ENCODE measurements at places on chromosomes 4 and X.

DNA sequence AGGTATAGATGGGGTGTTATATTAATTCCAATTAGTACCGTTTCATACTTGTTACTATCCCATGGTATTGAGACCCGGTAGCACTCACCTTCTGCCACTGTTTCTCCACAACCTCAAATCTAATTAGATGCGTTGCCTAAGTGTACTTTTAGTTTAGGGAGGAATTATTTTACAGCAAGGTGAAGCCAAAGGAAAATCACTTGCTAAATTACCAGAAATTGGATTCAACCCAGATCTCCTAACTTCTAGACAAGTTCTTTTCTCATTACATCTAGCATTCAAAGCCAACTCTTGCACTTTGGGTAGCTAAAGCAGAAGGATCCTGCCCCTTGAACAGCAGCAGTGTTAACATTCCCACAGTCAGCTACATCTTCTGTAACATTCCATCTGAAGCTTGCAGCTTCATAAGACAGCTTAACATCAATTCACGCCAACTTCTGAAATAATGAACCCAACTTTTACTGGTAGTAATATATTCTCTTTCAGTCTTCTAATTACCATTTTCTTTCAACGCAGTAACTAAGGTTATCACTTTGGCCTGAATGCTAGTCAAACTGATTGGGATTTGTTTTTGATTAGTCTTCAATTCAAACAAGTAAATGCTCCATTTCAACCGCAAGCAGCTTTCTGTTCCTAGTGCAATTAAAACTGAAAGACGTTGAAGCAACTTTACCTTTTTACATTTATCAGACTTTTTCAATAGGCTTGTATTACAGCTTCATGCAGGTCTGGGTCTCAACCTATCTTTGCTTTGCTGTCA, 934 bp upstream of the SEC31A start:
- DNase-seq, result no peak

DNA sequence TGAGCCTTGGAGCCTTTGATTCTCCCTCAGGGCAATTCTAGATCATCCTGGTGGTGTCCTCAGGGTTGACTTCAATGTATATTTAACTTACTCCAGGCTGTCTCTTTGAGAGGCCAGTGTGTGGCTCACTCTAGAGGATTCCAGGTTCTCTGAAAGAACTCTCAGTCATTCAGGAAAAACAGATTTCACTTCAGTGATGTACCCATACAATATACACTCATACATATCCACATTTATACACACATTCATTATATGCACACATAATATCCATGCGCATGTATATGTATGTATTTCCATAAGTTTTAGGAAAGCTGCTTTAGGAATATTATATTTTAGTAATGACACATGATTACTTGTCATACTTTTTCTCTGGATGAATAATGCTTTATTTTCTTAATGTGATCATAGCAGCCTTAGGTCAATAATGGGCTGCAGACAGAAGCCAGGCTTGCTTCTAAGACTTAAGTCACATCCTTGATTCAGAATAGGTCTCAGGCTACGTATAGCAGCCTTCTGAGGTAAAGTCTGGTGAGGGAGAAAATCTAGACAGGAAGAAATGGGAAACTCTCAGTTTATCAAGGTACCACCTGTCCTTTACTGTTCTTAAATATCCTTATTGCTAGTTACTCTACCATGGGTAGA, 397.0 kb downstream of the GPAT3 start:
- DNase-seq, result no peak

- DNase-seq, result no peak
Measured at GRCh38 chr4:51843309-51844152, 578 bp downstream of the DCUN1D4 start.

GRCh38 chr4:174591243-174592021, 69.1 kb upstream of the HPGD start:
- no peak for DNase-seq

DNA sequence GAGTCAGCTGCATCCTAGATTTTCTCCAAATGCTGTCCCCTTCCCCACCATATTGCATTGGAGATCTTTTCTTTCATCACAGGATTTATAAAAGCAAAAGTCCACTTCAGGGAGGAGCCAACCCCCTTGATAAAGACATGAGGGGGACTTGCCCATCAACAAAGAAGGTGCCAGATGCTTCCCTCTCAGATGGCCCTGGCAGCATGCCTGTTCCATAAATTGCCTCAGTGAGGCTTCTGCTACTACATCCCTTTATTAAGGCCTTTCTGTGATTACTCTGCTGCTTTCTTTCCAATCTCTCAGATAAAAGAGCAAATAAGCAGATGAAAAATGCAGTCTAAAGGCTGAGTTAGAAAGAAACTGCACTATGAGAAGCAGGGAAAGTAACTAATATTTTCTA, 511.6 kb downstream of the PACRGL start:
- no peak for DNase-seq

- DNase-seq, result no peak
Measured at GRCh38 chr4:113447061-113447460, 314.5 kb downstream of the CAMK2D start.

DNA sequence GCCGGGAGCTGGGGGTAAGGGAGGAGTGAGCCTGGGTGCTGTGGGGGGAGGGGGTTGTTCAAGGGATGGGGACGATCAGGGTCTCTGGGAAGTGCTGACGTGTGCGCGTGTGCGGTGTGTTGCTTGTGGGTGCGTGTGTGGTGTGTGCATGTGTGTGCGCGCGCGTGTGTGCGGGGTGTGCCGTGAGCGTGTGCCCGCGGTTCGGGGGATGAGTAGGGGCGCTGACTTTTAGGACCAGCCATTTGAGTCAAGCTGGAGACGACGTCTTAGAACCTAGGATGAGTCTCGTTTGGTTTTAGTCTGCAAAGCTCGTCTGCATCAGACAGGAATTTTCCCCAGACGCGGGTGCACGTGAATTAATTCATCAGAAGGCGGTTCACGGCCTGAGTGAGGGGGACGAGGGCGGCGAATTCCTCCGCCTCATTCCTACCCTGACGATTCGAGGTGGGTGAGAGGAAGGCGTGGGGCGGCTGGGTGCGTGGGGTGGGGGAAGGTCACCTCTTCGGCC, 950 bp upstream of the TMEM271 start:
- DNase-seq, result no peak

- DNase-seq, result no peak
Measured at GRCh38 chr4:14581741-14582140, 420.5 kb upstream of the CPEB2 start.

GRCh38 chr4:47819178-47819577, 18.7 kb downstream of the CORIN start:
- no peak for DNase-seq

DNA sequence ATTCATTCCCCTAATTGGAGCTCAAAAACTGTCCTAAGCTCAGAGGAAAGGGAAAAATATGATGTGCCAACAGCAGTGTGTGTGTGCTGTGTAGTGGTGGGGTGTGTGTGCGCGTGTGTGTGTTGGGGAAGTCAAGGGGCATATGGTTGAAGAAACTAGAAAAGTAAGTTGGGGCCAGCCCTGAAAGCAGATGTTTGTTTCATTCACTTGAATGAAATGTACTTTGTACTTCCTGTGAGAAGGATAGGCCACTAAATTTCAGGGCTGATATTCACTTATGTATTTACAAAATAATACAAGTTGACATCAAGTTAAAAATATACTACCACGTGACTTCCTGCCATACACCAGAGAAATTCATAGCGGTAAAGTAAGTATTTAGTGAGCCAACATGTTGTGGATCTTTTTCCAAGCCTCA, 151.3 kb upstream of the JADE1 start:
- DNase-seq, result no peak

DNA sequence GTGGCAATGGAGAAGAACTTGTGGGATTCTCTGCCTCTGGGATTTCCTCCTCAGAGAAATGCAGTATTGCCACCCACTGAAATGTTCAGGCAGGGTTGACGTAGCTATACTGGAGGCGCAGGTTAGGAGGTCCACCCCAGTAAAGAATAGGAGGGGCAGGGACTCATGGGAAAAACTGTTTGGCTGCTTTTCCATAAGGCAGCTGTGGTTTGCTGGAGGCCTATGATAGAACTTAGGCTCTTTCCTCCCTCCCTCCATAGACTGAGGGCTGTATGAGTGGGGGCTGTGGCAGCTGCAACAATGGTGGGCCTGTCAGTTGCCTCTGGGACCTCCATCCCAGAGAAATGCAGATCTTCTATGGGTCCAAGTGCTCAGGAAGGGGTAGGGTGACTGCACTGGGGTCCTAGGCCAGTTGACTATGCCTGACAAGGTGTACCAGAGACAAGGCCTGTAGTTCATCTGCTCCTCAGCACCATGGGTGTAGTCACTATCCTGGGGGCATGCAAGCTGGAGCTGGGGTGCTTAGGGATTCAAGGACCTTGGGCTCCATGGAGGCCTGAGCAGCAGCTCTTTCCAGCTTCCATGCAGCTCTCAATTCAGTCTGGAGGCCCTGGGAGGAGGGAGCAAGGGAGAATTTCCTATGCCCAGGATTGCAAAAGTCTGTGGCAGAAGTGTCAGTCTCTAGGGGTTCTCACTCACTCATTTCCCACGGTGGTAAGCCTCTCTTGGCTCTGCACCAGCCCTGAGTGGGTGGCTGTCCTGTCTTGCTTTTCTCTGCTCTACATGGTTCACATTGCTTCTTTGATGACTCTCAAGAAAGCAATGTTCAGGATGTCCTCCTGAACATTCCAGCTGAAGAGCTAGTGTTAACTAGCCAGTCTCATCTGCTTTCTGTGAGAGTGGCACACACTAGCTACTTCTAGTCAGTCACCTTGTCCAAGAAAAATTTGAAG, 353.0 kb downstream of the IDS start:
- DNase-seq, result no peak

- no peak for DNase-seq
Measured at GRCh38 chrX:95055991-95056390, 1382.0 kb downstream of the FAM133A start.

GRCh38 chrX:22378296-22378695, 105.6 kb downstream of the CBLL2 start:
- DNase-seq, result no peak

- DNase-seq, result no peak
Measured at GRCh38 chrX:41265615-41266014, 68.3 kb upstream of the DDX3X start.

DNA sequence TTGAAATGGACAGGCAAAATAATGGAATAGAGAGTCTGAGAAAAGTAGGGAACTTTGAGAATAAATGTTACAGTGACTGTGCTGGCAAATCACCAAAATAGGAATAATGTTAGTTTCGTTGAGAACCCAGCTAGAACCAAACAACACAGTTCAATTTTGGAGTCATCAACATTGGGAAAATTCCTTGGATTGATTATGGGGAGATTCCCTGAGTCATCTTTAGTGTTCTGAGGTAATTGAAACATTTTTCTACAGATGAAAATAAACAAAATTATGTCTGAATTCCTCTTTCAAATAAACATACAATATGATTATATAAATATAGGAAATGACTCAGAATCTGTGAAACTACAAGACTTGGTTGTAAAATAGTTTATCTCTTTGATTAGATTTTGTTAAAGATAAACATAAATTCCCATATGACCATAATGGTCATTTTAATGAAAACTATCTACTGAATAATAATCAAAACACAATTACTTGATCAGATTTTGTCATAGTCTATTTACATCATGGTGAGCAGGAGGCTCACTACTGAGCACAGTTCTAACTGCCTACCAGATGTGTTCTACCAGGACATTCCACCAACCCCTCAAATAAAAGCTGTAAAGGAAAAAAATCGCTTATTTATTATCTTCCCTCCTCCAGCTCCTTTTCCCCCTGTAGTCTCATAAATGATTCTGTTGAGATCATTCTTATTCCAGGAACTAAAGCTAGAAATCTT, 51.4 kb upstream of the GABRA2 start:
- no peak for DNase-seq

- no peak for DNase-seq
Measured at GRCh38 chrX:24839331-24839730, 145.6 kb downstream of the POLA1 start.

DNA sequence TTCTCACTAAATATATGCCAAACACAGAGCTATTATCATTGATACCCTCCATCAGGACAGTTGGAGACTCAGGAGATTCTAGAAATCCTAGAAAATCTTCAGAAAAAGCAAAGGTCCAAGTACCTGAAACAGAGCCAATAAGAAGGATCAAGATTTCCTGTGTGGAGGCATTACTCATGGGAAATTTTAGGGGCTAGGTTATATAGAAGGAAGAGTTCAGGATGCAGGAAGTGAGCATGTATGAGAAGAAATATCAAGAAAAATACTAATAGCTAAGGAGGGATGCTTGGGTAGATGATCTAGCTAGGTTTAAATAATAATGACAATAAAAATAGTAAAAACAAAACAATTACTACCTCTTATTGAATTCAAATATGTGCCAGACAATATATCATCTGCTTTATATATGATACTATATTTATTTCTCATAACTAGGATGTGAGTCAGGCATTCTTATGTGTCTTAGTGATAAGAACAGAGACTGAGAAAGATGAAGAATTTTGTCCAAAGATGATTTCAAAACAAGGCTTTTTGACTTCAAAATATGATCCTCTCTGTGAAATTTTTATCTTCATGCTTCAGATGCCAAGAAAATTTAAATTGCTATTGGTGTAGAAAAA, 66.4 kb upstream of the HHIP start:
- no peak for DNase-seq

GRCh38 chr4:171256223-171256622, 557.0 kb upstream of the GALNTL6 start:
- DNase-seq, result no peak

- DNase-seq, result no peak
Measured at GRCh38 chr4:169439244-169439643, 168.5 kb upstream of the SH3RF1 start.

- no peak for DNase-seq
Measured at GRCh38 chrX:96978906-96979305, 95.2 kb downstream of the RPA4 start.

DNA sequence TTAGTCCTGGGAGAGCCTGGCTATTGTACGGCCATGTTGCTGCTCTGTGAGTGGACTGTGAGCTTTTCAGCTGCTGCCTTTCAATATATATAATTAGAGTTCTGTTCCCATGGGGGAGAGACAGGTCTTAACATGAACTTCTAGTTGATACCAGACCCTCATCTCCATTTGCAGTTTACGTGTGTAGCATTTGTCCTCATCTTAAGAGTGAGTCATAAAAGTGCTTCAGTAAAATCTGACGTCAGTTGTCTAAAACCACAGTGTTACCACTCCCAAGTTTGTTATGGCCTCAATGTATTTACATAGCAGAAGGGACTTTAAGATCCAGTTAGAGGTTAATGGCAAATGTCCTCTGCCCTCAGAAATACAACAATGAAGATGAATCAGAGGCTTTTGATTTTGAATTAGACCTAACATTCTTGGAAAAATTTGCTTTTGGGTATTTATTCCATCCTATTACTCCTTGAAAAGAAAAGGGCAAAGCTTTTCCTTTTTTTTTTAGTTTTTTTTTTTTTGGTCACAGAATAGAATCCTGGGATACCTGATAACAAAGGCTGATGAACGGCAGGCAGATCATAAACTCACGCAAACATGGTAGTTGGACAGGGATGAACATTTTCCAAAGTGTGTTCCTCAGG, 38.6 kb downstream of the PHOX2B start:
- DNase-seq, result no peak

GRCh38 chrX:65689377-65689776, 21.9 kb downstream of the MSN start:
- DNase-seq, result no peak

Data from stimulated activated CD4-positive, alpha-beta T cell treated with anti-CD3 and anti-CD28 coated beads, Interleukin-1b, Interleukin-23, amount 100 ng/mL, for 1 hour (primary cell).